ENCODE measurements at places on chromosomes 5 and 9.

DNA sequence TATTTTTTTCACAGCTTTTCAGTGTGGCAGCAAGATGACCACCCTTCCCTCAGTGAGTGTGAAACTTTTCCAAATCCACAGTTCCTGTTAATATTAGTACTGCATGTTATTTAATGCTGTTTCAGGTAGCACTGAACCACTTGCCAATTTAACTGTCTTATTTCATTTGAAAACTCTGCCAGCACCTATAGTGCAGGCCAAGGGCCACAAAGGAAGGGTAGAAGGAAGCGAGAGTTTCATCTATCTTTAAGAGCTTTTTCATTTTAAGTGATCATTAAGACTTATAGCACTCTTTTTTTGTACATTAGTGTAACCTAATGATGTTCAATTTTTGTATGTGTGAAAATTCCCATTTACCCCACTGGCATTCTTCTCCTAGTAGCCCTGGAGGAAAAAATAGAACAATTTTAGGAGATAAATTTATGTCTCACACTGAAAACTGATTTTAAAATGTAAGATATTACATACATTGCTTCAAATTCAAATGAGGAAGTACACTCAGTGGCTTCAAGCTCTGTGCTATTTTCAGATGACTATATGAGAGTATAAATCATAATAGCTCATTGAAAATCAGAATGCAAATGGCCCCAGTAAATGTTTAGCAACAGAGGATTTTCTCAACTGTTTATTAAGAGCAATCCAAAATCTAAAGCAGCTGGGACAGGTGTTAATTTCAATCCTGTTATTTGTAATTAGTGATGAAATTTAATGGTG is 820.5 kb downstream of the PTPRD start:
- no peak for DNase-seq

DNA sequence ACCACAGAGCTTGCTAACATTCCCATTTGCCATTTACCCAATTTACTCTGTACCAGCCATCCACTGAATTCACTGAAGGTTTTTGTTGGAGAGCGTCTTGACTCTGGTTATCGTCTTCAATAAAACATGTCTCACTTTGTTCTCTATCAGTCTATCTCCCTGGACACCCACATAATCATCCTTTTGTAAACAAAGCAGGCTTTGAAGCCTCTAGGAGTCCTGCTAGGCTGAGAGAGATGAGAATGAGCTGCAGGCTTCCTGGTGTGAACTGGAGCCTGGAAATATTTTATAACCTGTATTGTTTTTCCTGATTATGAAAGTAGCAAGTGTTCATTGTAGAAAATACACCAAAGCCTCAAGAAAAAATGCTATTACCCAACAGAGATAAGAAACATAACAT is 140.6 kb upstream of the ZNF366 start:
- DNase-seq = no peak

DNA sequence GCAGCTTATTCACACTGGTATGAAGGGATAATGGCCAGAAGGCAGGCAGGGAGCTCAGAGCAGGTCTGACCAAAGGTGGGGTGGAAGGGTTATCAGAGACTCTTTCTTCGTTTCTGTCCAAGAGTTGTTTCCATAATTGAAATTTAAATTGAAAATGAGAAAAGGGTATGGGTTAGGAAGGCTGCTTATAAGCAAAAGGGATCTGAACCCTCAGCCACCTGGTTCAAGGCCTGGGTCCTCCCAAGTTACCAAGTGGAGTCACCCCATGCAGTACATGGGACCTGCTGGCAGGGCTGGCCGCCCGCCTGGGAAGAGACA is 17.8 kb downstream of the EEIG1 start:
- DNase-seq = no peak

DNA sequence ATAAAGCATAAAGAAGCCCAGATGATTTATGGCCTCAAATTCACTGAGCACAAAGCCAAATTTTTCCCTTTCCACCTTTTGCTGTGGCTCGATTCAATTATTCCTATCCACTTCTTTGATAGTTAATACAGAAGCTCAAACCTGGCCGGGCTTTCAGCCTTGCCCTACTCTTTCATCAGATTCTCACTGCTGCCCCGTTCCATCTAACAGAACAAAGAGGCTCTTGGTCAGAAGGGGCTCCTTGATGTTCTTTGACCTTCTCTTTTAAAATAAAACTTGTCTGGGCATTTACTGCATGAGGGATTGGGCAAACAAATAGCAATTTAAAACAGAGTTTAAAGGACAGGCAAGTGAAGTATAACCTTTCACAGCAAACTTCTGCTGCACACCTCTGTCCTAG is 9.8 kb downstream of the GRXCR2 start:
- no peak for DNase-seq

DNA sequence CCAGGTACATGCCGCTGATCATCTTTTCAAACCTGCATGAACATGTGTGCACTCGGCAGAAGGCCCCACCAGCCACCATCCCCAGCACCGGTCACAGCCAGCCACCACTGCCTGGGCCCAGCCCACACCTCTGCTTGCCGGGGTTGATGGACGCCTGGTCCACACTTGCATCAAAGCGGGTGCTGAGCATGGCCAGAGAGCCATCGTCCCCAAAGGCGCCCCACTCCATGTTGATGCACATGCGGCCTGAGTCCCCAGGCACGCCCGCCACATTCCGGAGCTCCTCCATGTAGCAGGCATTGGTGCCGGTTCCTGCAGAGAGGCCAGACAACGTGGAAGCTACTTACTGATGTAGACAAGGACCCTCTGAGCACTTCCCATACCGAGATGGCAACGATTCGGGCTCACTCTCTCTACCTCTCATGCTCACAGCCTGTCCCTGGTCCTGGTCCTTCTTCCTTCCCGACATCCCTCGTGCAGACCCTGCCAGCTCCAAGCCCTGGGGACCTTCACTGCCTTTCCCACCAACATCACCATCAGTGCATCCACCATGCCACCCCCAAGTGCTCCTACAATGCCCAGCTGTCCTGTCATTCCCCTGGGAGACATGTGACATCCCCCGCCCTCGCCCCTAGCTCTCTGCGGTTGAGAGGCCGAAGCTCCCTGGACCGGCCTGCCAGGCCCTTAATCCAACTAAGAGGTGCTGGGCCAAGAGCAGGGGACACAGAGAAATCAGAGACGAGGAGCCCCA is 17.2 kb downstream of the HK3 start:
- no peak for DNase-seq

GRCh38 chr5:139925650-139926640 is 117.2 kb downstream of the NRG2 start:
- no peak for DNase-seq

DNA sequence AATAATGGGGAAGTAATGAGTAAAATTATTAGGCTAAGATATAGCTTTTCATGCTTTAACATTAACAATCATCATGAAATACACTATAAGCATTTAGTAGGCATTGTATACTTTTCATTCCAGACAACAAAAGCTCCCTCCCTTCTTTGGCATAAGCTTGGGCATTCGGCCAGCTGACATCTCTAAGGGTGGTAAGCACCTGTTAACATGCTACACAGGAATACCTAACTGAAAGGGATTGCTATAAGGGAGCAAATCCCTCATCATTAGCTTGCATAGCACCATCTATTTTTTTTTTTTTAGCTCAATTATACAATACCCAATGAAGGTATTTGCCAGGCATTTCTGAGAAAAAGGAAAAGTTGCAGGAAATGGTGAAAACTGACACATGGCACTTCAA is 16.6 kb downstream of the STRBP start:
- no peak for DNase-seq

GRCh38 chr5:121833617-121834016 is 18.1 kb upstream of the FTMT start:
- no peak for DNase-seq

DNA sequence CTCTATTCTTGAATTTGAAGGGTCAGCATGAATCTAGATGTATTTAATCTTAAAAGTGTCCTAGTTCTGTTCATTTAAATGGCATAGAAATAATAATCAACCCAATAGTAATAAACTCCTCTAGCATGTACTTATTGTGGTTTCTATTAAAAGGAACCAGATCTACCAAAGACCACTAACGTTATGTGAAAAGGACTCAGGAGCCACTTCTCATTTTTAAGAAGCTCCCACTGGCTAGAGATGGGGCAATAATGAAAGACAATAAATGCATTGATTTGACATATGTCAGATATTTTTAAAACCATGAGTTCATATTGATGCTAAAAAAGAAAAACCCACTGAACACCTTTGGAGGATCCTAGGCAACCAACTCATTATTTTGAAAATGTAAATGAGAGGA is 191.9 kb downstream of the ATP10B start:
- DNase-seq = no peak

DNA sequence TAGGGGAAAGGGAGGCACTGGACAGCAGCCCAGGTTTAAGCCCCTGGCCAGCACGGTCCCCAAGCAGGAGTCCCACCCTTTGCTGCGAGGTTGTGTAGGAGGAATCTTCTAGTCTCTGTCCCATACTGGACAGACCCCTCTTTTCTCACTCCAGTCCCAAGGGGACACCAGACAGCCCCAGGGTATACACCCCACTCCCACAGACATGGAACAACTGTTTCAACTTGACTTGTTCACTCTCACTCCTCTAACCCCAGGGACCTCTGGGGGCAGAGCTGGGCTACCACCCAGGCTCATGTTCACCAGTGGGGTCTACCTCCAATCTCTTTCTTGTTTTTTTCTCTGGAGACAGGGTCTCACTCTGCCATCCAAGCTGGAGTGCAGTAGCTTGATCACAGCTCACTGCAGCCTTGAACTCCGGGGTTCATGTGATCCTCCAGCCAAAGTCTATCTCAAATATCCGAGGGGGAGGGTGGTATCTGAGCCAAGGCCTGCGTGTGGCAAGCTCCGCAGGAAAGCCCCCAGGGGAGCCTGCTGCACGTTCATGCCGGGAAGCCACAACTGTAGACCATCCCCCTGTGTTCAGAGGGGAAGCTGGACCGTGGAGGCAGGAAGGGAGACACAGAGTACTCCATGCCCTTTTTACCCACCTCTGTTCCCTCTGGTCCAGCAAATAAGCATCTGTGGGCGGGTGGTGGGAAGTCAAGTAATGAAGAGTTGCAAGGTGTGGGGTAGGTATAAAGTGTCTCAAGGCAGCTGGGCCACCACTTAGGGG is 1.8 kb downstream of the PTGES2 start:
- DNase-seq = no peak

- no peak for DNase-seq
Measured at GRCh38 chr9:28086881-28087280, 513.6 kb upstream of the C9orf72 start.

GRCh38 chr5:42021923-42022322 is 96.8 kb downstream of the FBXO4 start:
- DNase-seq = no peak

DNA sequence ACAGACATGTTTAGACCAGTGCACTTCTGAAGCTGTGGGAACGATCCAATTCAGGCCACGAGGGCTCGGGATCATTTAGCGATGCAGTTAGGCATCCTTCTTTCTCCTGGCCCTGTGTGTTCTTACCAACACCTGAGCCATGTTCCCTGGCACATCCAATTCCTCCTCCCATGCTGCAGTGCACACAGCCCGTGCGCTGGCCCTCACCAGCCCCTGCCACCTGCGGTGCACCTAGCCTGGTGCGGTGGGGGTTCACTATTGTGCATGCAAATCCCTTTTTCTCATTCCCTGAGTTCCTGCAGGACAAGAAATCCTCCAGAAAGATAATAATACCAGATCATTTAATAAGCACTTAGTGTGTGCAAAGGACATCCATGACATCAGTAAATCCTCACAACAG is 53.5 kb downstream of the NEURL1B start:
- no peak for DNase-seq
